Peyer's patch (tissue), 4 donors: ENCODE measurements at places on chromosomes 6 and 20. TPM values are rescaled to one million over a fixed set of nuclear protein-coding genes. Genes with fewer than 3 reads are reported as not detected.

DNA sequence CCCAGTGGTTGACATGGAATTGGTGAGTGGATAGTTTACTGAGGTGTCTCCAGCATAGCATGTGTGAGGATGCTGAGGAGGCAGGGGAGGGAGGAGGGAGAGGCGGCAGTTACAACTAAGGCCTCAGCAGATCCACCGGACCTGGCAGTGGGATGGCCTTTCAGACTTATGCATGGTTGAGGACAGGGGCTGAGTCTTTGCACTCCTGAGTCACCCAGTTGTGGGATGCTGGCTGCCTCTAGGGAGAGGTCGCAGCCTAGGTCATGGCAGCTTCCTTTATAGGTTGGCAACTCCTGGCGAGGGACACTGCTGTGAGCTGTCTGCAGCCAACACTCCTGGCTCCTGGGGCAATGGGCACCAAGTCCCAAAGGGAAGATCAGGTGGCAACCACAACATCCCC is 380.3 kb downstream of the PREX1 start:
- no peak for DNase-seq
- H3K27ac ChIP-seq: no peak overlapping the region
- no peak overlapping the region for H3K4me3 ChIP-seq

DNA sequence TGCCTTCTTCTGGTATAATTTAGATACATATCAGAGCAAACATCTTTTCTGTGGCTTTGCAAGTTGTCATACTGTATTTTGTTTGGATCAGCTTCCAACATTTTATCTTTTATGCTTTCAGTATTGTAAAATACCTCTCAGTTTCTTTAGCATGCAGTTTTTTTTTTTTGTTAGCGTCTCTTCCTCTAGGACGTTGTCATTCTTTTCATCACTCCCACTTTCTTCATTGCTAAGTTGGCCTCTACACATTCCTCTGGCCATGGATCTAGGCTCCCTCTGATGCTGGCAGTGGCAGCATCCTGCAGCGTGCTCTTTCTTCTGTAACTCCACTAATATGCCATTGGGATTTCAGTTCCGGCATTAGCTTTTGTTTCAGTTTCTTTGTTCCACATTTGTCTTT is 21.7 kb downstream of the RPRD1B start:
- H3K27ac ChIP-seq: no peak overlapping the region
- H3K36me3 ChIP-seq: no peaks in the 10 kb centered on the region

DNA sequence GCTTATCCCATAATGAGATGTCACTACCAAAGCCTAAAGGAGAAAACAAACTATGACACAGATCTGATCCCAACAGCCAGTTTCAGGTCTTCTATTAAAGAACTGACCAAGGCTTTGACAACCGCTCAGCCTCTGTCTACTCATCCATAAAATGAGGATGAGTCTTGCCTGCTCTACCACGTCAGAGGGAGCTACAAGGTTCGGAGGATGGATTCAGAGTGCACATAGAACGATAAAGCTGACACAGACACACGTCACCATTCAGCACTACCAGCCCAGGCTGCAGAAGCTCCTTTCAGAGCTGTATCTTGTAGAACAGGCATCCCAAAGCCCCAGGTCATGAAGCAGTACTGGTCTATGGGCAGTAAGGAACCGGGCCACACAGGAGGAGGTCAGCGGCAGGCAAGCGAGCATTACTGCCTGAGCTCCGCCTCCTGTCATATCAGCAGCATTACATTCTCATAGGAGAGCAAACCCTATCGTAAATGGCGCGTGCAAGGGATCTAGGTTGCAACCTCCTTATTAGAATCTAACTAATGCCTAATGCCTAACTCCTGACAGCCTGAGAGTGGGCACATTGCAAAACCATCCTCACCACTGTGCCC is 25.1 kb downstream of the KIF16B start:
- no peaks in the 10 kb centered on the region for H3K27me3 ChIP-seq
- DNase-seq: no peak
- H3K27ac ChIP-seq: no peak overlapping the region
- no peaks in the 10 kb centered on the region for H3K36me3 ChIP-seq
- H3K4me1 ChIP-seq: no peaks in the 10 kb centered on the region

LST1 gene
- 2.5 TPM for total RNA-seq

C4A gene
- 14.5 TPM for total RNA-seq

MEA1 gene
- 35.2 TPM for total RNA-seq

ZNF337 gene
- total RNA-seq: 17.3 TPM

NRSN1 gene
- not detected for total RNA-seq
